Smooth muscle cell of the pulmonary artery (primary cell): ENCODE measurements at places on chromosomes 3 and 15. TPM values are rescaled to one million over a fixed set of nuclear protein-coding genes. Genes with fewer than 3 reads are reported as not detected.

Gene SCG3
- total RNA-seq, result not detected in 2 replicates

Gene IQCF5
- not detected in 2 replicates for total RNA-seq

Gene LRRN1
- total RNA-seq, result 0.30 and 0.33 TPM in 2 replicates

Gene PROS1
- 18.4 and 72.8 TPM in 2 replicates for total RNA-seq

Gene PLSCR5
- total RNA-seq, result not detected in 2 replicates

Gene GATM
- 0.20 TPM in 2 replicates for total RNA-seq

Gene PLS1
- 1.0 and 1.7 TPM in 2 replicates for total RNA-seq

Gene SLC2A2
- not detected in 2 replicates for total RNA-seq

Gene RNU5B-1
- total RNA-seq, result not detected in 2 replicates

Gene BLM
- total RNA-seq, result 0.96 and 1.2 TPM in 2 replicates

Gene PTH1R
- total RNA-seq, result 0.20 and 2.1 TPM in 2 replicates

Gene SMC4
- 29.3 and 49.7 TPM in 2 replicates for total RNA-seq
